ENCODE measurements at places on chromosomes 4 and X. TPM values are rescaled to one million over a fixed set of nuclear protein-coding genes. Genes with fewer than 3 reads are reported as not detected.

The USP38 gene
- total RNA-seq: 25.8 TPM

The ATP8A1 gene
- 25.8 TPM for total RNA-seq

The FAM9C gene
- total RNA-seq: not detected

The CLDN2 gene
- not detected for total RNA-seq

The NPNT gene
- not detected for total RNA-seq

The CCNB3 gene
- 0.09 TPM for total RNA-seq

GRCh38 chr4:181507180-181507835 lies 735.9 kb upstream of the TENM3 start:
- no peak for DNase-seq

DNA sequence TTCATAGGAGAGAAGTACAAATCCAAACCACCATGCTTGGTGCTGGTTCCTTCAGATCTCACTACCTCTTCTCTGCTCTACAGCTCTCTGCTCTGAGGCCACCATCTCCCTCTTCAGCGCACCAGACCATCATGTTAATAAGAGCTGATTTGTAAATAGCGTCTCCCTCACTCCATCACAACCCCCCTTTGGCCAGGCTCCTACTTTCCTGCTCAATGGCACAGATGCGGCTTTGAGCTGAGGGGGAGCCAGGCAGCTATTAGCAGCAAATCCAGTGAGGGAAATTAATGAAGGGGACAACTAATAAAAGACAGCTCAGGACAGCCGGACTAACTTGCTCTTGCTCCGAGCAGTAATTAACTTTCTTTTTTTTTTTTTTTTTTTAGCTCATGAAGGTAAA lies 13.1 kb downstream of the NEUROG2 start:
- no peak for DNase-seq

DNA sequence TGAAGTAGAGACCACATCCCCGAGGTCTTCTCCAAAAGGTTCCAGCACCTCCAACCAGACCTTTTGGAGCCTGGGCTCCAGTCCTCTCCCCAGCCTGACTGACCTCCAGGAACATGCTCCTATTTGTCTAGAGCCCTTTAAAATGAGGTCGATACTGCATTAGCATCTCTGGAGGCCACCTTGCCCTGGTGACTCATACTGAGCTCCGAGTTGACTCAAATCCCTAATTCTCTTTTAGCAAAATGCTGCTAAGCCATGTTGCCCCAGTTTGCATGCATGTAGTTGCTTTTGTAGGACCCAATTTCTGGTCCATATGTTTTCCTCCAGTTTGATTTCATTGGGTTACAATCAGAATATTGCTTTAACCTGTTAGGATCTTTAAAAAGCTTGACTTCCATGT lies 43.5 kb upstream of the CITED1 start:
- no peak for DNase-seq

DNA sequence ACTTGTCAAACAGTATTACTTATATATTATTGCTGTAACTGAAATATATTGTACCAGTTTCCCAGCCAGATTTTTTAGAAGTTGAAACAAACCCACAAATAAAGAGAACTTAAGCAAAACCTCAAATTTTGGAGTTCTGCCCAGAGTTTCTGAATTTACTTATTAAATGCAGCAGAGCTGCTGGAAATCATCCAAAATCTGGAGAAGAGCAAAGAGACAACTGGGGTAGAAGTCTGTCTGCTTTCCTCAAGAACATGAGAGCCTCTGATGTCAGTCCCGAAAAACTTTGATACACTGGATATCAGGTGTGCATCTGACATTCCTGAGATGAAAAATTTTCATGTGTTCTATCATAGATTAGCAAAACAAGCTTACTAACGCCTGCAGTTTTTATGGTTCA lies 325.9 kb downstream of the NR3C2 start:
- DNase-seq: no peak

GRCh38 chrX:47217121-47217851 lies 1.2 kb upstream of the CDK16 start:
- DNase-seq: no peak

DNA sequence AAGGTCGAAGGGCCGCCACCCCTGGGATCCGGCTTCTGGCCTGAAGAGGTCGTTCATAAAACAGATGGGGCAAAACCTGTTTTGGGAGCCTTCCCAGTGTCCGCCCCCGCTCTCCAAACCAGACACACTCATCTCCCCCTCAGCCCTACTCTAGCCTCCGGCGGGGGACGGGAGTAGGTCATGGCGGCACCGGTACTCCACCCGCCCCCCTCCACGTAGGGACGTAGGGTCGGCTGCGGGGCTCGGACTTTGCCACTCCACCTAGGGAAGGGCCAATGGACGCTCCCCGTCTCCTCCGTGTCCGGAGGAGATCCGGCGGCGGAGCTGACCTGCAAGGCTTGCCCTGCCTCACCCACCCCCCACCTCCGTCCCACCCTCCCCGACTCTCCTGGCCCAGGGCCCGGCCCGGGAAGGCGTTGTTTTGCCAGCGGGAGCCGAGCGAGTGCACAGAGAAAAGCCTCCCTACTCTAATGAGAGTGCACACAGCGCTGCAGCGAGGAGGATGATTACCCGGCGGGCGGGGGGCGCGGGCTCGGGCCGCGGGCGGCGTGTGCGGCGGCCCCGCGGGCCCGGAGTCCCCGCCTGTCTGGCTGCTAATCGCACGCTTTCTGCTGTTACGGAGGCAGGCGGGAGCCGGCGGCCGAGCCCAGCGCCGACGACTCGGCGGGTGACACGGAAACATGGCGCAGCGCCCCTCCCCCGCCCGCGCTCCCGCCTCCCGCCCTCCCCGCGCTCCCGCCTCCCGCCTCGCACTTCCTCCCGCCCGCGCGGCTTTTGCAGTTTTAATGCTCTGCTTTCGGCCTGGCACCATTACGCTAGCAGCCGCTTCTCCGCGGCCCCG lies 8.3 kb upstream of the BCOR start:
- DNase-seq: peak; percentile 69

DNA sequence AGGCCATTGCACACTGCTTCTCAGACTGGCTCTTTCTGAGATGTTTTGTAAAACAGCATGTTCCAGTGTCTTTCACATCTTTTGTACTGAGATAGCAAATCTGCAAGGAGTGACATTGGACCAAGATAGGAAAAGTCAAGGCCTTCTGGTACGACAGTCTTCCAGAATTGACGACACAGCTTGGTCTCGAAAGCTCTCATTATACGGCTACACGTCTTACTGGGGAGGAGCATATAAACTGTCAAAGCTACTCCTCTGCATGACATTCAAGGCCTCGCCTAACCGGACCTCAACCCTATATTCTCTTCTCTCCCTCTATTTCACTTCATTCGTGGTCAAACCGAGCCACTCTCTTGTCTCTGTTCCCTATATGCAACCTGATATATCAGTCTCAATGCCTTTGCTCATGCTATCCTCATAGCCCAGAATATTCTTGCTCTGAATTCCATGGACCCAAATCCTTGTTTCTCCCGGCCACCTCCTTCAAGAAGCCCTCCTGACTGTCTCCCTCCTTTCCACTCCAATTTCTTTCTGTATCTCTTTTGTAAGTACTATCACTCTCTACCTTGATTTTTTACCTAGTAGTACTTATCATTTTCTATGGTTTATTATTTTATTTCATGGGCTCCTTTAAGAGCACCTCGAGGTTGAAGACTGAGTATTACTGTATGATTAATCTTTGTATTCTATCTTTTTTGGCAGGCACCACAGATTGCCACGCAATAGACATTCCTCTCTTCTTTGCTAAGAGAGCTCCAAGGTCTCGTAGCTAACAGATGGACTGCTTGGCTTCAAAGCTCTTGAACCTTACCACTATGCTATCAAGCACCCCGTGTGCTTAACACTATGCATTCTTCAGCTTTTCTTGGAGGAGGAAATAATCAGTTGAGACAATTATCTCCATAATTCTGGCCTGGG lies 35.1 kb downstream of the RBM47 start:
- no peak for DNase-seq

GRCh38 chr4:114277690-114278089 lies 298.2 kb upstream of the ARSJ start:
- no peak for DNase-seq

GRCh38 chr4:71026086-71026485 lies 32.6 kb downstream of the DCK start:
- DNase-seq: no peak
